ENCODE measurements at places on chromosomes 4 and X.

DNA sequence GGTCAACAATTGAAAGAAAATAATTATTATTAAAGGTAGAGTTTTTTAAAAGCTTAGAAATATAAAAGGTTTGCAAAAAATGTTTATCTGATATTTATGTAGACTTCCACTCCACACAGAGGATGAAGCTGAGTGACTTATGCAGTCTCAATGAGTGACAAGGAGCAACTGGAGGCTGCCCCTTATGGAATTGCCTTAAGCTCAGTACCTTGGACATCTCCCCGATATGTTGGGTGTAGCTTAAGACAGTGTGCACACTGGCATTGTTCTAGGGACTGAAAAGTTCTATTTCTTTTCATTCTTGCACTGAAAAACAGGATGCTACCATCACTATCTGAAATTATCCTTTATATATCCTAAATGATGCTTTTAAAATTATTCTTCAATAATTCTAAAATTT is 292.1 kb downstream of the PRDM5 start:
- DNase-seq, result no peak

DNA sequence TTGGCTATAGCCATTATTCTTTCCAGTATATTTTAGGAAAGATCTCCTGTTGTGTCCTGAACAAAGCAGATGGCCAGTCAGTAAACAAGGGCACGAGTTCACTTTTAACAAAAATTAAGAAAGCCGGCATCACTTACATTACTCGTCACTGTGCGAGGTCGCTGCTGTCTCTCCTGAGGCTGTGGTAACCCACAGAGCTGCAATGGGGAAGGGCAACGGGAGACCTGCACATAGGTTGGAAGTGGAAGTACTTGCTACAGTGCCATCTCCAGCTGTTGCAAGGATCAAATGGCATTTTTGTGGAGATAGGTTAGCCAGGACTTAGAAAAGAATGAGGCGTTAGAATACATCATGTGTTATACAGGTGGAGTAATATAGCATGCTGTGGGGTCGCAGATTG is 132.2 kb downstream of the KLHL8 start:
- no peak for DNase-seq

GRCh38 chrX:2317527-2318055 is 183.2 kb downstream of the DHRSX start:
- DNase-seq, result no peak

GRCh38 chr4:102387552-102388150 is 42.4 kb upstream of the SLC39A8 start:
- DNase-seq, result no peak

DNA sequence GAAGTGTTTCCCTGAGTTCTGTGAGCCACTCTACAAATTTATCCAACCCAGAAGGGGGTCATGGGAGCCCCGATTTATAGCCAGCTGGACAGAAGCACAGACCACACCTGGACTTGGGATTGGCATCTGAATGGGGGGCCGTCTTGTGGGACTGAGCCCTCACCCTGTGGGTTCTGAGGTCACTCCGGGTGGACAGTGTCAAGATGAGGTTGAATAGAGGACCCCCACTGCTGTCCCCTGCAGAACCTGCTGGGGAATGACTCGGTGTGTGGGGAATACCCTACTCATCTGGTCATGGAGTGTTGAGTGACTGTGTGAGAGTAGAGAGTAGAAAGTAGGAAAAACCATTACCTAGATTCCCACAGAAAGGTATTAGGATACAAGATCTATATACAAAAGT is 67.5 kb downstream of the ZFYVE28 start:
- DNase-seq, result no peak

GRCh38 chrX:134512566-134512965 is 52.6 kb downstream of the HPRT1 start:
- DNase-seq, result no peak

- no peak for DNase-seq
Measured at GRCh38 chr4:38889143-38889542, 21.5 kb downstream of the FAM114A1 start.

GRCh38 chr4:80183250-80184052 is 13.9 kb upstream of the PRDM8 start:
- no peak for DNase-seq

DNA sequence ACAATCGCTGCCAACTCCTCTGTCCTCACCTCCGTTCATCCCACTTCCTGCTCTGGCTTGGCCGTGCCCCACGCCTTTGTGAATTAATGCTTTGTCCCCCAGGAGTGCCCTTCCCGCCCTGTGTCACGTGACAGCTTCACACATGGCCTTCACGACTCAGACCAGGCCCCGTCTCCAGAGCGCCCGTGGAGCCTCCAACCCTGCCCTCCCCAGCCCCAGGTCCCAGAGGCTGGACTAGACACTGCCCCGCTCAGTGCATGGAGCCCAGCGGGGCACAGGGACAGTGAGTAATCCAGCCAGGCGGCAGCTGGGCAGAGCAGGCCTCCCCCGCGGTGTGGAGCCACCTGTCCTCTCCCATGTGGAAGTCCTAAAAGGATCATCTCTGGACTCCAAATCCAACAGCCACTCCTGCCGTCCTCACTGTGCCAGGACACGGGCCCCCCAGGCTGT is 7.4 kb downstream of the ADRA2C start:
- no peak for DNase-seq

- DNase-seq, result no peak
Measured at GRCh38 chr4:184191267-184191666, 26.4 kb downstream of the ENPP6 start.

GRCh38 chrX:150647331-150647730 is 45.9 kb upstream of the MTMR1 start:
- DNase-seq, result no peak

GRCh38 chr4:68997040-68997439 is 45.4 kb upstream of the UGT2A3 start:
- no peak for DNase-seq

DNA sequence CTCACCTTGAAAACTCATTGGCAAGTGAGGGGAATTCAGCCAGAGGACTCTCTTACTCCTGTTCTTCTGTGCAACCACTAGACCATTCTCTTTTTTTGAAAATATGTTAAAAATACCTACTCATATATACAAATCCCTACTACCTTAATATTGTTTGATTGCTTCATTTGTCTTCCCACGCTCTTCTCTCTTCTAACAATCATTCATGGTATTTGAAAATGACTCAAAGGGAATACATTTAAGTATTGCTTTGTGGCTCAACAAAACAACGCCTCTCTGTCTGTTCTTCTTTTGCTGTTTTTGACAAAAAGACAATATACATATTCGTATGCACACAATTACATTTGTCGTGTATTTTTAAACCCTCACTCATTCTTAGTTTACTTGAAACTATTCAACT is 589.4 kb downstream of the ANKRD50 start:
- DNase-seq, result no peak

DNA sequence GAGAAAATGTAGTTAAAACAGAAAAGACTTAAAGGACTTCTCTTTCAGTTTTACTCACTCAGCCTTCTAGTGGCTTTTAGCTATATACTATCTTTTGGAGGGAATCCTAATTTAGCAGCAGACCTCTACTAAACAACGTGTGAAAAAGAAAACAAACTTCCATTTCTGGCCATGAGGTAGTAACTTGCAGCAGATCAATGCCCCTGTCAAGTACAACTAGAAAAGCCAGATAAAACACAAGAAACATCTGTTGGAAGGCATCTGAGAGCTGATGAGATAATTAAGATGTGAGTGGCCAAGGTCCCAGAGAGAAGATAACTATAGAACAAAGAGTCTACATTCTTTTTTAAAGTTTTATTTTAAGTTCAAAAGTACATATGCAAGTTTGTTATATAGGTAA is 101.7 kb downstream of the CORIN start:
- DNase-seq, result no peak

DNA sequence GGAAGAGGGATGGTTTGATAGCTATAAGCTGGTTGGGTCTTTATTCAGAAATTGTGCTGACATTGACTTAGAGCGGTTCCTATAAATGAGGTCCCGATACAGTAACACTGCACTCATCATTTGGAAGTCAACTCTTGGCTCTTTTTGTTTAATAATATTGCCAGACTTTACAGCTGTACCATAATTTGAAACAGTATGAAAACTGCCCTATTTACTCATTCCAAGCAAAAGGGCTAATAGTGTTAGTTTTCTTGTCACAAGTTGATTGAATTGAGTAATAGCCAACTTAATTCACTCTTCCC is 128.4 kb upstream of the LIMCH1 start:
- no peak for DNase-seq

GRCh38 chr4:149353241-149353640 is 462.4 kb downstream of the IQCM start:
- no peak for DNase-seq

DNA sequence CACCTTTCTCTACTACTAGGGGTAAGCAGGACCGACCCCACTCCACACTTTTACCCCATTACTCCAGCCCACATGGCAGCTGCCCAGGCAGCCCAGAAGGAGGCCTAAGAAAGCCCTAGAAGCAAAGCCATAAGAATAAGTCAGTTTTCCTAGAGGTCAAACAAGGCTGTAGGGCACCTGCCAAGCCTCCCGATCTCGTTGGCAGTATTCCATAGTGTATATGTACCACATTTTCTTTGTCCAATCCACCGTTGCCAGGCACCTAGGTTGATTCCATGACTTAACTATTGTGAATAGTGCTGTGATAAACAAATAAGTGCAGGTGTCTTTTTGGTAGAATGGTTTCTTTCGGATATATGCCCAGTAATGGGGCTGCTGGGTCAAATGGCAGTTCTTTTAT is 54.2 kb downstream of the RHOXF2B start:
- DNase-seq, result no peak

DNA sequence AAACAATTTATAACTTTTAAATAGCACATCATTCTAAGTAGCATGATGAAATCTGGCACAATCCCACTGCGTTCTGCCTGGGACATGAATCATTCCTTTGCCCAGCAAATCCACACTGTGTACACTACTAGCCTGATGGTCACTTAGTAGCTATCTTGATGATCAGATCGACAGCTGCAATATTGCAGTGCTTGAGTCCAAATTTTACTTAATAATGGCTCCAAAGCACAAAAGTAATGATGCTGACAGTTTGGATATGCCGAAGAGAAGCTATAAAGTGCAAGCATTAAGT is 86.6 kb upstream of the NPNT start:
- DNase-seq, result no peak

- DNase-seq, result no peak
Measured at GRCh38 chrX:137430301-137430700, 135.6 kb upstream of the ZIC3 start.

GRCh38 chrX:139538907-139539790 is 8.6 kb downstream of the F9 start:
- no peak for DNase-seq

Measured in stimulated activated CD8-positive, alpha-beta memory T cell treated with anti-CD3 and anti-CD28 coated beads, Interleukin-4, amount 100 ng/mL, for 1 hour (primary cell).